CD4-positive, alpha-beta T cell treated with Interleukin-4 for 4 hours (primary cell): ENCODE measurements at places on chromosomes 7 and 10.

- no peak for DNase-seq
These were observed 261.5 kb upstream of the KLF14 start for GRCh38 chr7:130995252-130996081.

GRCh38 chr10:21722209-21722608 lies 188.2 kb downstream of the MLLT10 start:
- DNase-seq: no peak

DNA sequence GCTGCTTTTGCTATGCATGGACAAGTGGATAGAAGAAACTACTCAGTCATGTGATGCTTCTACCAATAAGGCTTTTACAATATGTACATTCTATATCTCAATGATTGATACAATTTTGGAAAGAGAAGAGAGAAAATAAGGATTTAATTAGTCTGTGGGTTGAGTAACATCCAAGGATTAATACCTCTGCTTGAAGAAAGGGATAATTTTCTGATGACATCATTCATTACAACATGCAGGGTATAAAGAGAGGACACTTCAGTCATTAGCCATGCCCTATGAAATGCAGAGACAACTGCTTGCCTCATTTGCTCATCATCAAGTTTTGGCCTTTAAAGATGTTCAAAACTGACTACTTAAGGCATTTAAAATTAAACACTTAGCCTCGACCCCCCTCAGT lies 237.3 kb downstream of the AHR start:
- no peak for DNase-seq

GRCh38 chr10:110368556-110368955 lies 63.8 kb upstream of the SMNDC1 start:
- DNase-seq: no peak

GRCh38 chr7:125636320-125636962 lies 706.8 kb upstream of the POT1 start:
- no peak for DNase-seq

DNA sequence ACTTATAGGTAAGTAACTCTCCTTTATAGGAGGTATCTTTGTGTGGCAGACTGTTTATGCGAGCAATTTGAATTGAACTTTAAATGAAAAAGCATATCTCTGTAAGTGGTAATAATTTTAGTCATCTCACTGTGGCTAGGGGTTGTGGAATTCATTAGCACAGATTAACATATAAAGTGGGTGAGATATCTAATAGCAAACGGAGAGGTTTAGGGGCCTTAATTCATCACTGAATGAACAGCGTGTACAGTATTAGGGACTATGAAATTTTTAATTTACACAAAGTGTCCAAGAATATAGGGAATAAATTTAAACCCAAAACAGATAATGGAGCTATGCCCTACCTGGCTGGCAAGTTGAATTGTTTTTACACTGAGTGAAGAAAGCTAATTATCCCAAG lies 15.7 kb upstream of the FAM204A start:
- DNase-seq: no peak

DNA sequence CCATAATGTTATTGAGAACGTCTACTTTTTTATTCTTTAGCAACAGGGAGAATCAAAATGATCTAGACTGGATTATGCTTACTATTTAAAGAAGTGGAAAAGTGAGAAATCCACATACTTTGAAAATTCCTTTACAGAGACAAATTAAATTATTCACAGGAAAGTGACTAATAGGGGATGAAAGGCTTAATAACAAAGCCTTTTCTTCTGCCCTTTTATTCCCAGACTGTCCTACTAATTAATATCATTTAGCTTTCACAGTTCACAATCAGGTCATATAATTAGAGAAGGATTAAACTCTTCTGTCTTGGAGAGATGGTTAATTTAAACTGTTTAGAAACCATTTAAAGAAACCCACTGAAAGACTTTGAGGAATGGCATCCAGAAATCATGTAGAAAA lies 58.8 kb downstream of the ARL4A start:
- DNase-seq: no peak

GRCh38 chr10:13340068-13340467 lies 8.0 kb downstream of the SEPHS1 start:
- no peak for DNase-seq

GRCh38 chr7:82443547-82444219 lies at the start of gene CACNA2D1:
TSS of gene CACNA2D1 (minus strand) at chr7:82443777.
- no peak for DNase-seq

GRCh38 chr7:22913158-22913557 lies 90.5 kb upstream of the TOMM7 start:
- DNase-seq: no peak

- no peak for DNase-seq
These were observed 108.1 kb downstream of the GRID1 start for GRCh38 chr10:86258499-86258898.

- no peak for DNase-seq
These were observed 247.7 kb downstream of the PRKG1 start for GRCh38 chr10:51321980-51322379.

DNA sequence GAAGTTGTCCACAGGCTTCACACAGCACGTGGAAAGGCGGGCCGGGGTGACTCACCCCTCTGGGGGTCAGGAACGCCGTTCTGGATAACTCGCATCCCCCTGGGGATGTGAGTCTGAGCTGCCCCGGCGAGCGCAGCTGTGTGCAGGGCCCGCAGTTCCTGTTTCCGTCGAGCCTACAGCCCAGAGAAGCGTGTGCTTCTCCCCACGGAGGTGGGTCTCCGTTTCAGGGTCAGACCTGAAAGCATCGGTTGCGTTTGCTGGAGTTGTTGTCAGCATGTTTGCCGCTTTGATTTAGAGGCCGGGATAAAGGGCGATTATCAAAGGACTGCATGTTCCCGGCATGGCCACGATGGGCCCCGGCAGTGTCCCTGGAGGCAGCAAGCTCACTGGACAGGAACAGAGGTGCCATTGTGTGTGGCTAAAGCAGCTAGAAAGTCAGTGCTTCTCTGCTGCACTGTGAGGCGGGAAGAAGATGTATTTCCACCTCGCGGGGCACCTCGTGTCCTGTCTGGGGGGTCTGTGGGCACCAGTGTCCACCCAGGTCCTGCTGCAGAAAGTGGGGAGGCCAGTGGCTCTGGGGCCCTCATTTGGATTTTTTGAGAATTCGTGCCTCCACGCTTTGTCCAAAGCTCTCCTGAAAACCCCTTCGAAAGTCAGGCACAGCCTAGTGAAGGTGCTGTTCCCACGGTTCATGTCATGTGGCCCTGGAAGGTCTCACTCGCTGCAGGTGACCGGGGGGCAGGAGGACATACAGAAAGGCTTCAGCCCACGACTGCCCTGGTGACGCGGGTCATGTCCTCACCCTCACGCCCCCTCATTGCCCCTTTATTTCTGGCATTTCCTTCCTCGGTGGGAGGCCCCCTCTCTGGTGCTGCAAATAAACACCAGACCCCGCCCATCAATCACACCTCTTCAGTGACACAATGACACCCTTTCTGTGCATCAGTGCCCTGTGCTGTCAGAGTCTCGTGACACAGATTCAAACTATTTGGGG lies 27.4 kb upstream of the GDI2 start:
- DNase-seq: no peak

GRCh38 chr7:93758631-93759030 lies 131.9 kb downstream of the TFPI2 start:
- DNase-seq: no peak

GRCh38 chr7:141073173-141073640 lies 657 bp upstream of the TMEM178B start:
- no peak for DNase-seq

GRCh38 chr7:2853147-2853546 lies 9.0 kb upstream of the GNA12 start:
- no peak for DNase-seq

GRCh38 chr7:76343294-76343930 lies 15.4 kb downstream of the YWHAG start:
- no peak for DNase-seq

DNA sequence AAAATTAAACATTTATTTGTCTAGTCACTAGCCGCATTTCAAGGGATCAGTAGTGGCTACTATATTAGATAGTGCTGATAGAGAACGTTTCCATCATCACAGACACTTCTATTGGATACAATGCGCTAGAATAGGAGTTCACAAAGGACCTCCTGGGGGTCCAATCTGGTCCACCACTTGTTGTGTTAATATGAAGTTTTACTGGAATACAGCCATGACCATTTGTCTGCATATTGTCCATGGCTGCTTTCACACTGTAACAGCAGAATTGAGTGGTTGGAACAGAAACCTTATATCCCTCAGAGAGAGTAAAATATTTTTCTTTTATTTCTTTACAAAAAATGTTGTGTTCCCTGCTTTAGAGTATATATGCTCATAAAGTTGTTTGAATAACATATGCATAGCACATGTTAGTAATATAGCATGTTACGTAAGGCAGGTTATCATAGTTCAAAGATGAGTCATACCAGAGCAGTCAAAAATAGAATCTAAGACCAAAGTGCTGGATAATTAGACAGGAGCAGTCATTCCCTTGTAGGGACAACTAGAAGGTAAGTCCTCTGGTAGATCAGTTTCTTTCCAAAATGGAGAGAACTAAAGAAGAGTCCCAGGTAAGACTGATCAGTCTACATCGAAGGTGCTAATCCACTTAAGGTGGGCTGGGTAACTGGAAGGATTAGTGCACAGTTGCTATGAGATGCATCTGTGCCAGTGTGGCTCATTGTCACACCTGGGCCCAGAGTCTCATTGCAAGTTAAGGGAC lies 14.9 kb downstream of the BZW2 start:
- no peak for DNase-seq

DNA sequence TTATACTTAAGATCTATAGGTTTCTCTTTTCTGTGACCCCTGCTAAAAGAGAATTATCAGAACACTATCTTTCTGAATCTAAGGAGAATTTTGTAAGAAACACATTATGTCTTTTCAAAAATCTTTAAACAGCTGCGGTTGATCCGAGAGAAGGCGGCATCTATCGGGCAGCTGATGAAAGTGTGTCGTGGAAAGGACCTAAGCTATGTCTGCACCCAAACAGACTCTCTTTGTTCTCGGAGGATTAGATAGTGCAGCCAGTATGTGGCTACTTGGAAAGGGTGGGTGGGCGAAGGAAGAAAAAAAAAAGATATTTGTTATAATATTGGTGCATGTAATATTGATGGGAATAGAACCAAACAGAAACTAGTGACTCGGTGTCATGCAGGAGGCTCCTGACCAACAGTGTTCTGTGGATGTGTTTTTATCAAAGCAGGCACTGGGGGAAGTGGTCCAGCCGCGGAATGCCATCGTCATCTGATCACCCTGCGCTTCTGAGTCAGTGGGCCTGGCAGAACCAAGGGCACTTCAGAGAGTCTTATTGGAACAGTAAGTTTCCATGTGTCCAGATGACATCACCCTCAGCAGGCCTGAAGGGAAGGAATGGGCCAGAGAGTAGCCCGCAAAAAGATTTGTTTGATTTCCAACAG lies 509.7 kb upstream of the AKR1E2 start:
- DNase-seq: no peak

- DNase-seq: no peak
These were observed 466.6 kb upstream of the IGFBP3 start for GRCh38 chr7:46387646-46388045.

DNA sequence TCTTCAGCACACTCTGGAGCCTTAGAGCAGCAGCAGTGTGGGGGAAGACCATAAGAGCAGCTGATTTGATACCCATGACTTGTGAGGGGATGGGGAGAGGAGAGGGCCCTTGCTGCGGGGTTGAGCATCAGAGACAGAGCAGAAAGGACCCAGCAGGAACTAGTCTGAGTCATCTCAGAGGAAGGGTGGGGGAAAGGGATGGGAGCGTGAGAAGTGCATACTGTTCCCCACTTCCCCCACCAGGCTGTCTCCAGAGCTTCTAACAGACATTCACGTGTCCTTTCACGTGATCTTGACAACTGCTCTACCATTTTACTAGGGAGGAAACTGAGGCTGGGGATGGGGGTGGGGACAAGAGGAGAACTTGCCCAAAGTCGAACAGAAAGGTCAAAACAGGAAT lies 38.7 kb downstream of the FAM241B start:
- DNase-seq: no peak

- no peak for DNase-seq
These were observed 10.2 kb downstream of the RADIL start for GRCh38 chr7:4873071-4873944.

- DNase-seq: no peak
These were observed 5.3 kb downstream of the CYP26C1 start for GRCh38 chr10:93065675-93066543.

DNA sequence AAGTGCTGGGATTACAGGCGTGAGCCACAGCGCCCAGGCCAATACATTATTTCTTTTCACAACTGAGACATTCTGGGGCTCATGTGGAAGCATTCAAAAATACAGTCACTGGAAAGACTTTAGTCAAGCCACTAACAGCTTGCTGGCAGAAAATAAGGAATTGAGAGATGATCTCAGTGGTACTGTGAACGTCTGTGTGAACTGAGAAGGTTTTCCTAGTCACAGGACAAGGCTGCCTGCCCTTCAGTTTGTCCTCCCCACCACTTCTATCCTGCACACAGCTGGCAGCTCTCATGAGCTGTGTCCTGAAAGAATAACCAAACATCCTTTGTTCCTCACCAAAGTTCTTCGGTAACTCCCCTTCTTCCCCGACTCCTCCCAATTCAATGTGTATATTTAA lies 31.3 kb upstream of the ITGA8 start:
- DNase-seq: no peak

DNA sequence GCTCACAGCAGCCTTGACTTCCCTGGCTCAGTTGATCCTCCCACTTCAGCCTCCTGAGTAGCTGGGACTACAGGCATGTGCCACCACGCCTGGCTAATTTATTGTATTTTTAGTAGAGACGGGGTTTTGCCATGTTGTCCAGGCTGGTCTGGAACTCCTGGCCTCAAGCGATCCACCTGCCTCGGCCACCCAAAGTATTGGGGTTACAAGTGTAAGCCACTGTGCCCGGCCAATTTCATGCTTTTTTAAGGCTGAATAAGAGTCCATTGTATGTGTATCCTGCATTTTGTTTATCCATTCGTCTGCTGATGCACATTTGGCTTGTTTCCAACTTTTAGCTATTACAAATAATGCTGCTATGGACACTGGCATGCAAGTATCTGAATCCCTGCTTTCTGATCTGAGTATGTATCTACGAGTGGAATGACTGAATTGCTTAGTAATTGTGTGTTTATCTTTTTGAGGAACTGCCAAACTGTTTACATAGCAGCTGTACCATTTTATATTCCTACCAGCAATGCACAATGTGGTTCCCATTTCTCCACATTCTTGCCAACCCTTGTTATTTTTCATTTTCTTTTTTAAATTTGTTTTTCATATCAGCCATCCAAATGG lies 37.3 kb upstream of the TPST1 start:
- DNase-seq: no peak

- DNase-seq: no peak
These were observed 147.2 kb downstream of the SFMBT2 start for GRCh38 chr10:7263616-7264015.

DNA sequence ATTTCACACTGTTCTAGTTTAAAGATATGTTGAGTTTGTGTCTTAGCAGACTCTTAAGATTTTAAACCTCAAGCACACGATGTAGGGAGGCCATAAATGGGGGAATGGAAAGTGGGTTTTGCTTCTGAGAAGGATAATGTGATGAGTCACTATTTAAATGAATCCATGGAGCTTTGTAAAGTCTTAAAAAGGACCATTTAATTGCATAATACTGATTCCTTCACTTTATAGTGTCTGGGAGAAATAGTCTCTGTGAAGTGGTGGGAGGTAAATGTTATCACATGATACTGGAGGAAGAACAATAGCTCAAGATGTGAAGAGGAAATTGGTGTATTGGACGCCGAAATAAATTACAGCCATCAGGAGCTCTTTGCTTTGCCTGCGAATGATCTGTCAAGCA lies 84.0 kb upstream of the MYO3A start:
- no peak for DNase-seq
